ENCODE measurements at places on chromosomes 7 and 10.

- no peak for DNase-seq
Observed at GRCh38 chr7:11009631-11010030, 36.0 kb downstream of the PHF14 start.

- DNase-seq: no peak
Observed at GRCh38 chr10:24826009-24826408, 102.3 kb upstream of the ARHGAP21 start.

GRCh38 chr10:114064151-114065048 lies 20.7 kb downstream of the ADRB1 start:
- DNase-seq: no peak

DNA sequence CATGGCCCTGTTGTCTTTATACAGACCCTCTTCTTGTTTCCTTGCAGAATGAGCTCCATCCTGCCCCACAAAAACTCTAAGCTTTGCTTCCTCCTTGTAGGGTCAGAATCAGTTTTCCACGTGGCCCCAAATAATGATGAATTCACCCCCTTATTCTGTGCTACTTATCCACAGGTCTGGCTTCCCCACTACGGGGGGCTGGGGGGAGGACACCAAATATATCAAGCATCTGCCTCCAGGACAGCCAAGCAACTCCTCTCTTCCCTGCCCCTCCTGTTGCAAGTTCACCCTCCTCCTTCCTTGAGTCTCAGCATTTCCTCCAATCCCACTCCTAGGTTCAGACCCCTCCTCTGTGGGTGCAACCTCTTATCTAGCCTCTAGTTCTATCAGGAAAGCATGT lies 743.3 kb downstream of the GRID1 start:
- DNase-seq: no peak

DNA sequence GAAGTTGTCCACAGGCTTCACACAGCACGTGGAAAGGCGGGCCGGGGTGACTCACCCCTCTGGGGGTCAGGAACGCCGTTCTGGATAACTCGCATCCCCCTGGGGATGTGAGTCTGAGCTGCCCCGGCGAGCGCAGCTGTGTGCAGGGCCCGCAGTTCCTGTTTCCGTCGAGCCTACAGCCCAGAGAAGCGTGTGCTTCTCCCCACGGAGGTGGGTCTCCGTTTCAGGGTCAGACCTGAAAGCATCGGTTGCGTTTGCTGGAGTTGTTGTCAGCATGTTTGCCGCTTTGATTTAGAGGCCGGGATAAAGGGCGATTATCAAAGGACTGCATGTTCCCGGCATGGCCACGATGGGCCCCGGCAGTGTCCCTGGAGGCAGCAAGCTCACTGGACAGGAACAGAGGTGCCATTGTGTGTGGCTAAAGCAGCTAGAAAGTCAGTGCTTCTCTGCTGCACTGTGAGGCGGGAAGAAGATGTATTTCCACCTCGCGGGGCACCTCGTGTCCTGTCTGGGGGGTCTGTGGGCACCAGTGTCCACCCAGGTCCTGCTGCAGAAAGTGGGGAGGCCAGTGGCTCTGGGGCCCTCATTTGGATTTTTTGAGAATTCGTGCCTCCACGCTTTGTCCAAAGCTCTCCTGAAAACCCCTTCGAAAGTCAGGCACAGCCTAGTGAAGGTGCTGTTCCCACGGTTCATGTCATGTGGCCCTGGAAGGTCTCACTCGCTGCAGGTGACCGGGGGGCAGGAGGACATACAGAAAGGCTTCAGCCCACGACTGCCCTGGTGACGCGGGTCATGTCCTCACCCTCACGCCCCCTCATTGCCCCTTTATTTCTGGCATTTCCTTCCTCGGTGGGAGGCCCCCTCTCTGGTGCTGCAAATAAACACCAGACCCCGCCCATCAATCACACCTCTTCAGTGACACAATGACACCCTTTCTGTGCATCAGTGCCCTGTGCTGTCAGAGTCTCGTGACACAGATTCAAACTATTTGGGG lies 27.4 kb upstream of the GDI2 start:
- peak; percentile 88 for DNase-seq

- no peak for DNase-seq
Observed at GRCh38 chr7:27652518-27652917, 10.2 kb downstream of the HIBADH start.

GRCh38 chr10:24390146-24390700 lies 181.3 kb downstream of the KIAA1217 start:
- DNase-seq: no peak

DNA sequence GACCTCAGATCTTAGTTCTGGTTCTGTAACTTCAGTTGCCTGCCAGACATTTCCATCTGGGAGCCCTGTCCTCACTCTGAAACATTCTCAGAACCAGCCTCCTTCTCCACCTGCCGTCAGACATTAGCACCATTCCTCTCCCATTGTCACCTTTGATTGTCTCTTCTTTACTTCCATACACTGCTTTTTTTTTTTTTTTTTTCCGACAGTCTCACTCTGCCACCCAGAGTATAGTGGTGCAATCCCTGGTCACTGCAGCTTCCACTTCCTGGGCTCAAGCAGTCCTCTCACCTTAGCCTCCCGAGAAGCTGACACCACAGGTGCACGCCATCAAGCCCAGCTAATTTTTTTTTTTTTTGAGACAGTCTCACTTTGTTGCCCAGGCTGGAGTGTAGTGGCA lies 21.1 kb upstream of the HIPK2 start:
- DNase-seq: no peak

DNA sequence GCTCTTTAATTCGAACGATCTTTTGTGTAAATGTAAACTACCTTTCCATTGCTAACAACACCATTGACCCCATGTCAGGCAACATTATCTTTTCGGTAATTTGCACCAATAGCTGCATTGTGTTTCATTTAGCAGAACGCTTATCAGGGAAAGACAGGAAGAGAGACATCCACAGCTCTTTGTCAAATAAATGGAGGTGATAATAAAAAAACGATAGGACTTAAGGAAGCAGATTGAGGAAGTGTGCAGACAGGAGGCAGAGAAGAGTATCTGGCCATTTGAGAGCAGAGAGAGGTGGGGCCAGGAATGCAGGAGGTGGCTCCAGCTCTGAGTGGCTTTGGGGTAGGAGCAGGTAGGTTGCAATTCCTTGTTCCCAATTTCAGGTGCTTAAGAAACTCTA lies 37.5 kb upstream of the ADARB2 start:
- no peak for DNase-seq

DNA sequence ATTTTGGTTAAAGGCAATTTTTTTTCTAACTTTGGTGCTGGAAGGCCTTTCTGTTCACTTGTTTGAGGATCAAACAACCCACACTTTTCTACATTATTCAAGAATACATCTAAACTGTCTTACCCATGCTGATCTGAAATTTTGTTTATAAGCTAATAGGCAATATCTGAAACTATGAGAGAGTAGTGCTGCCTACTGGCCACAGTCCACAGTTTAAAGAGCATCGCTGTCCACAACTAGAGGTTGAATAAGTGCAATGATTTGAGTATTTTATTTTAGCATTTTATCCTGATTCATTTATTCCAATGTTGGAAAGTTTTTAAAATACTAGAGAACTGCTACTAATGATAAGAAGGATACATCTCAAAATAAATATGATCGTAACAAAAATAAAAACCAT lies 306.9 kb downstream of the ELMO1 start:
- DNase-seq: no peak

- no peak for DNase-seq
Observed at GRCh38 chr7:114766041-114766356, 155.9 kb upstream of the MDFIC start.

DNA sequence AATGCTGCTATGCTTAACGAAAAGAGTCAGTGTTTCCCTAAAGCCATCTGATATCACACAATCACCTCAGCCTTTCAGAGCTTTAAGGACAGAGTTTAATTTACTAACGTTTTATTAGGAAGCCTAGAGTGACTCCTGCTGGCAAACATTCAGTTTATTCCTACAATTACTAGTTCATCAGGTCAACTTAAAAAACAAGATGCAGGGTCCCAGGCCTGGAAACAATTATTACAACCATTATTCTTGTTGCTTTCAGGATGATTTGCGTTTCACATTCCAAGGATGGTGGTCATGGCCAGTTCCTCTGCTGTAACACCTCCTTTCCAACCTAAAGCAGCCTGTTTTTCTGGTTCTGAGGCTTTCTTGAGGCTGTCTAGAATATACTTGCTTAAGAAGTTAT lies 1.5 kb upstream of the FAM53B start:
- DNase-seq: peak; percentile 84
